Sciatic nerve (tissue), 2 donors: ENCODE measurements at places on chromosomes 4 and X.

- DNase-seq = no peak
Measured at GRCh38 chr4:43456383-43456782, 563.9 kb downstream of the GRXCR1 start.

GRCh38 chr4:142416121-142416520 is 430.0 kb downstream of the INPP4B start:
- no peak for DNase-seq

- no peak for DNase-seq
Measured at GRCh38 chrX:118497180-118497818, 1.7 kb downstream of the DOCK11 start.

GRCh38 chrX:68853665-68854251 is 24.9 kb downstream of the EFNB1 start:
- no peak for DNase-seq

- no peak for DNase-seq
Measured at GRCh38 chr4:6916587-6917460, 7.2 kb downstream of the TBC1D14 start.

DNA sequence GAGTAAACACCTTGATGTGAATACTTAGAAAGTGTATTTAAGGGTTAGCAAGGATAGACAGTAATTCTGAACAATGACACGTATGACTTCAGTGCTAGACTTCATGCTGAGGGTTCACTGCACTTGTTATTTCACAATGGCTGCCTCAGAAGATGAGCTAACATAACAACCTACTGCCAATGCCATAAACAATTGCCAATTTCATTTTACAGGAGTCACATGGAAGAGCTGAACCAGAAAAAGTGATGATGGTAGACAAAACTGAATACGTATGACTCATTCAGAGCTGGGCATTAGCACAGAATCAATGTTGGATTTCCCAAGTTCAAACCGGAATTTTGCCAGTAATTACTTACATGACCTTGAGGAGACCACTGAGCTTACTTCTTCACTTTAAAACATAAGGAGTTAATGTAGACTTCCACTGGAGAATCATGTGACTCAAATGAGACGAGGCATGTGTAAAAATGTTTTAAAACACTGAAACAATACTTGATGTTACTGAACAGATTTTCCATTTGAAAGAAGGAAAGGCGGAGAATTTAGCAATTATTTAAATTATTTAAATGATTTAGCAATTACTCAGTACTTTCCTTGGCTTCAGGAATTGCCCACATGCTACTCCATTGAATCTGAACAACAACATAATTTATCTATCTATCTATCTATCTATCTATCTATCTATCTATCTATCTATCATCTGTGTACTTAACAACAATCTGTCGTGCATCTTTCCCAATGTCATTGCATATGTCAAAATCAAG is 868.5 kb upstream of the SLIT2 start:
- no peak for DNase-seq

- DNase-seq = no peak
Measured at GRCh38 chr4:54498661-54499111, 159.1 kb upstream of the KIT start.

DNA sequence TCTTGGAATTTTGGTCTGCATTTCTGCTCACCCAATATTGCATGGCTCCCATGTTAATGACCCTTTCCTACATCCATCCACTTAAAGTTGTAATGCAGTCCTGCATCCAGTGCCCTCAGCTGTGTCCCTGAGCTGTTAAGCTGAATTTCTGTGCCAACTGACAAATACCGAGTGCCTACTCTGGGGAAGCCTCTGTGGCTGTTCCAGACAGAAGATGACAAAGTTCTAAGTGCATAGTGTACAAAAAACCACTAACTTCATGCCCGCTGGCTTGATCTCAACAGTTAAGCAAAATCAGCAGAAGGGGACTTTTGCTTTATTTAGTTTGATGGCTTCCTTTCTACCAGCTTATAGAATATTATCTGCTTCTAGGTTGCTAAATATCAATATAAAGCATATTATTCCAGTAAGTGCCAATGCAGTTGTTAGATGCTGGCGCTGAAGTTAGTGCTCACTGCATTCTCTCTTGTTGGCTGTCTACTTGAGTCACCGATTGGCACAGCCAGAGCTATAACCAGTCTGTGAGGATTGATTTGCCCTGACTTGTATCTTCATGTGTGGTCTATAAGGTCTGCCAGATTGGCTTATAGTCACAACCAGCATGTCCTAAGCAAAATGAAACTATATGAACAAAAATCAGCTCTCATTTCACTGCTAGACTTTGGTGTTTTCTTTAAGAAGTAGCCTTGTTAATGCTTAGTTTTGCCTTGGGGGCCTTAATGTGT is 98.9 kb downstream of the KLHL8 start:
- no peak for DNase-seq

GRCh38 chr4:155675709-155676429 is 9.2 kb downstream of the GUCY1A1 start:
- no peak for DNase-seq

- DNase-seq = peak; percentile 63
Measured at GRCh38 chrX:110317061-110317819, 645 bp downstream of the AMMECR1 start.

- DNase-seq = no peak
Measured at GRCh38 chr4:35793045-35793722, 451.1 kb downstream of the ARAP2 start.

GRCh38 chr4:101813604-101814003 is 23.1 kb downstream of the BANK1 start:
- no peak for DNase-seq

GRCh38 chr4:69713593-69713992 is 46.8 kb downstream of the SULT1B1 start:
- DNase-seq = no peak

DNA sequence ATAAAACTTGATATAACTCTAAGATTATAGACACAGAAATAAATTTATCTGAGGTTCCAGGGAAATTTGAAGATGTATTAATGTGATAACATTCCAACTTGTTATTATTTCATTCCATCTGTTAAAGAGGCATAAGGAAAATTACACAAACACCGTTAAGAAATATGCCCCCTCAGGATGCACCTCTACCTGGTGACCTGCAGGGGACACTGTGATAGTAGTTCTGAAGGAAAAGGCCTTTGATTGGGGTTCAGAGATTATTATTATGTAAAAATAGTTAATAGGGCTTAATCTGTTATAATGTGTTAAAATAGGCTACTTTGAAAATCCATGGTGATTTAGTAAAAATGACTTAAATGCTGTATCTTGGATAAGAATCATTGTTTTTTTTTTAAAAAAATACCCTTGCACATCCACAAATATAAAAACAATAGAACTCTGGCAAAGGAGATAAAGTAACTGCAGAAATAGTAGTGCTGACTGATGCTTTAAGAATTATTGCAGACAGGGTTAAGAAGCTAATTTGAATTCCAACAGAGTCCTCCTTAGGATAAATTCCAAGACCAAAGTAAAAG is 6.1 kb upstream of the ABRAXAS1 start:
- DNase-seq = no peak

DNA sequence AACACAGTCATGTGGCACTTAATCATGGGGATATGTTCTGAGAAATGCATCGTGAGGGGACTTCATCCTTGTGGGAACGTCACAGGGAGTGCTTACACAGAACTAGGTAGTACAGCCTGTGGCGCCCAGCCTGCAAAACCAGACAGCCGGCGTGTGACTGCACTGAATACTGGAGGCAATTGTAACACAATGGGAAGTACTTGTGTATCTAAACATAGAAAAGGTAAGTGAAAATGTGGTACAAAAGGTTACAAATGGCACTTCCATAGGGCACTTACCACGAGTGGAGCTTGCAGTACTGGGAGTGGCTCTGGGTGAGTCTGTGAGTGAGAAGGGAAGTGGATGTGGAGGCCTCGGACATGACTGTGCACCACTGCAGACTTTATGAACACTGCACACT is 5.2 kb downstream of the TLR3 start:
- DNase-seq = no peak

DNA sequence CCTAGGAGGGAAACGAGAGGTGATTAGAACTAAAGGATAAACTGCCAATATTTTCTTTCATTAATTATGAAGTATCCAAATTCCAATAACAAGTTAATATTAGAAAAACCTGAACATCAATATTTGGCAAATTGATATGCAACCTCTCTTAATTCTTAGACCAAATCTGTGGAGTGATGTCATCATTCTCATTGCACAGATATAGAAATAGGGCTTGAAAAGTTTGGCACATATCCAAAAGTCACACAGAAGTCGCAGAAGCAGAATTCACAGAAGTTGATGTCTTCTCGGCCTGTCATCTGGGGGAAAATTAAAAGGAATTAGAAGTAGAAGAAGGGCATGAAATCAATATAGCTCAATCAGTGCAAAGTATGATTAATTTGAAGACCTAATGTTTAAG is 36.9 kb downstream of the ENPEP start:
- no peak for DNase-seq

DNA sequence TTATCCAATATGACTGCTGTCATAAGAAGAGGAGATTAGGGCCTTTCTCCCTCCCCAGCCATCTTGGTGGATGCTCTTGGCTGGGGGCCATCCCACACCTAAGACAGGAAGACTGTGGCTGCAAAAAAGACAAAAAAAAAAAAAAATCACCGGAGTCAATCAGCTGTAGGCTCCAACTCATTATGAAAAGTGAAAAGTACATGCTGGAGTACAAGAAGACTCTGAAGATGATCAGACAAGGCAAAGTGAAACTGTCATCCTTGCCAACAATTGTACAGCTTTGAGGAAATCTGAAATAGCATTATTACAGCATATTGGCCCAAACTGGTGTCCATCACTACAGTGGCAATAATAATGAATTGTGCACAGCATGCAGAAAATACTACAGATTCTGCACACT is 5.2 kb downstream of the EGFL6 start:
- DNase-seq = no peak

DNA sequence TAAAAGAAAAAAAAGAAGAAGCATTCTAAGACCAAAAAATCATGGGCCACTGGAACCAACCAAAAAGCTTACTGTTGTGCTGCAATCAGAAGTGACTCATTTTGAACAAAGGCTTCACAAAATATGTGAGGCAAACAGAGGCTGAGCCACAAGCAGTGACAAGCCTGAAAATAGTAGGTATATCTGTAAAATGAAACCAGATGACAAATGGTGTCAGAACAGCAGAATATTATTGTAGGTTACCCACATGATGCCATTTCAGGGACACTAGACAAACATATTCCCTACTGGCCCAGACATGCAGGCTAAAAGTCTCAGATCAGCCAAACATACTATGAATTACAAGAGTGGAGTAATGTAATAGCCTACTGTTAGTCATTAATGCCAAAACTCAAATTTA is 1301.8 kb upstream of the DIAPH2 start:
- no peak for DNase-seq

DNA sequence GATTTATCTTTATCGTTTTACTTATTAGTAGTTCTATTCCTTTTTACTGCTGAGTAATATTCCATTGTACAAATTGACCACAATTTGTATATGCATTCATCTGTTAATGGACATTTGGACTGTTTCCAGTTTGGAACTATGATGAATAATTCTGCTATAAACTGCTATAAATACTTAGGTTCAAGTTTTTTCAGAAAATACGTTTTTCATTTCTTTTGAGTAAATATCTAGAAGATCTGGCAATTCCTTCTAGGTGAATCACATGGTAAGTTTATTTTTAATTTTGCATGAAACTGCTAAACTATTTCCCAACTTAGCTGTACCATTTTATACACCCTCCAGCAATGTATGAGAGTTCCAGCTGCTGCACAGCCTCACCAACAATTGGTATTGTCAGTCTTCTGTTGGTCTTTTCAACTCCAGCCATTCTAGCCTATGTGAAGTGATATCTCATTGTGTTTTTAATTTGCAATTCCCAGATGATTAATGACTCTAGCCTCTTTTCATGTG is 22.2 kb downstream of the LIN54 start:
- DNase-seq = no peak

DNA sequence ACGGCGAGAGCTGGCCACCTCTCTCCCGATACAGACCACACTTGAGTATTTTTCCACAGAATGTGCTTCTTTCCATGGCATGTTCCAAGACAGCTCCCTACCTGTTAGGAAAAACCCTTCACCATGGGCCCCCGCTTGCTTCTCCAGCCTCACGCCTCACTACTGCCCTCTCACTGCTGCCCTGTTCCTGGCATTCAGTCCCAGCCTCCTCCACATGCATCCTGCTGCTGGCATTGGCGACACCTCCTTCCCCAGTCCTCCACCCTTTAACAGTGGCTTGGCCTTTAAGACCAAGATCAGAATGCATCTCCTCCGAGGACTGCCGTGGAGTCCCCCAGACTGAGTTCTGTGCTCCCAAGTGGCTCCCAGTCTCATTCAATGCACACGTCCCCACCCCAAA is 10.7 kb downstream of the PNMA6F start:
- DNase-seq = no peak

GRCh38 chr4:88523325-88524129 is at the start of gene PYURF:
TSS of gene PYURF (minus strand) at chr4:88523776. CDS start at chr4:88523700, 76 bp downstream.
- peak; percentile 97 for DNase-seq

DNA sequence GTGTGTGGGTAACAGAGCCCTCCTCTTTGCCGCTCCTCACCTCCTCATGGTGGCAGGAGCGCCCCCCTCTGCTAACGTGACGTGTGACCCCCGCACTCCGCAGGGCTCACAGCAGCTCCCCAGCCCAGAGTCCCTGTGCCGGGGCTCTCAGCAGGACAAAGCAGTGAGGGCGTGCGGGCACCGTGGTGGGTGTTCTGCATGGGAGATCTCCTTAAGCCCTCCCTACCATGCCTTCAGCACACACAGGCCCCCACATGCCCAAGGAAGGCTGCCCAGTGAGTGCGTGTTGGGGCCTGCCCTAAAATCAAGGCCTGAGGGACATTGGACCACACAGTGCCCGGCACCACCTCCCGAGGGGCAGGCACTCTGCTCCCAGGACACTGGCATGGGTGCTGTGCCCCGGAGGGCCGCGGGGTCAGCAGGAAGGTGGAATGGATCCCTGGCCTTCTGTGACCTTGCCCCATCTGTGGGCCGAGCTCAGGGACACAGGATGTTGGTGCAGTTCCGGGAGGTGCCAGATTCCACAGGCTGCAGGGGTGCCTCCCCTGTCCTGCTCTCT is 10.1 kb downstream of the PSAPL1 start:
- peak; percentile 43 for DNase-seq
